OCI-LY7 (cell line): ENCODE measurements at places on chromosomes 3 and 15. TPM values are rescaled to one million over a fixed set of nuclear protein-coding genes. Genes with fewer than 3 reads are reported as not detected.

The NLGN1 gene
- not detected in 2 replicates for total RNA-seq

DNA sequence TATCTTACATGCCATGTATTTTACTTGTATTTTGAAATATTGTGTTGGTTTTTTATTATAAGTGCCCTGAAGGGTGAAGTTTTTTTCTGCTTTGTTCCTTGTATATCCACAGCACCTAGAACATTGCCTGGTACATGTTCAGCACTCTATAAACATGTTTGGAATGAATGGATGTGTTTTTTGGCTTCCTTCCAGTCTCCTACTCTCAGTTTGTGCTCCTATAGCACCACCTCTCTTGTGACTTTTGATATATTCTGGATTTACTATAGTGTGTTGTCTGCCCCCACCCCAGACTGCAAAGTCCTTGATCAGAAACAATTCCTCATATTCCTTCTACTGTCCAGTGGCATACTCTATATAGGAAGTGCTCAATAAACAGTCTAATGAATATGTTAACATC lies 60.6 kb downstream of the PLCL2 start:
- no peak for DNase-seq

GRCh38 chr15:65839354-65839901 lies 29.9 kb upstream of the RAB11A start:
- no peak for DNase-seq

The NEK4 gene
- total RNA-seq, result 27.5 and 29.6 TPM in 2 replicates

DNA sequence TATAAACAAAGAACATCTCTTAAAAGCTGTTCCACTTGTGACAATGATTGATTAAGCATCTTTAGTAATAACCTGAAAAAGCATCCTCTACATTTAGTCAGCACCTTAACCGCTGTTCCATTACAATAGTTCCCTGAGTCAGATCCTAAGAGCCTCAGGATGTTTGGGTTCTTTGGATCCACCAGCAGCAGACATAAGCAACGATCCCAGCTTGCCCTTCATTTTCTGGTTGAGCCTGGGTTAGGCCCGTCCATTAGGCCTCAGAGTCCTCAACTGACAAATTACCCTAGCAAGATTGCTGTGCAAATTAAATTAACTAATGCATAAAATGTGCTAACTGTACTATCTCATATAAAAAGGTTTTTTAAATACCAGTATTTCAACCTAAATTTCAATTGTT lies 42.3 kb upstream of the ROBO1 start:
- no peak for DNase-seq

DNA sequence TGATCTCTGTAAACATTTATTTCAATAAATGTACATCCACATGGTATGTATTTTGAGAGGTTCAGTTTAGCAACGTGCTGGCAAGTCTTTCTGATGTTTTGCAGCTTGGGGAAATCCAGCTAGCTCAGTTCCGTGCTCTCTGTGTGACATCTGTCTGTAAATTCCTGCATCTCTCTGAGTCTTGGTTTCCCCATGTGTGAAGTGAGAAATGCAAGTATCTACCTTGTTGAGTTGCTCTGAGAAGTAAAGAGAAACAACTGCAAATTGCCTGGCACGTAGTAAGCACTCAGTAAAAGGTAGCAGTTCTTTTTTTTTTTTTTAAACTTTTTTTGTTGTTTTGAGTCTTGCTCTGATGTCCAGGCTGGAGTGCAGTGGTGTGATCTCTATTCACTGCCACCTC lies 30.2 kb upstream of the MORF4L1 start:
- peak; percentile 52 for DNase-seq

DNA sequence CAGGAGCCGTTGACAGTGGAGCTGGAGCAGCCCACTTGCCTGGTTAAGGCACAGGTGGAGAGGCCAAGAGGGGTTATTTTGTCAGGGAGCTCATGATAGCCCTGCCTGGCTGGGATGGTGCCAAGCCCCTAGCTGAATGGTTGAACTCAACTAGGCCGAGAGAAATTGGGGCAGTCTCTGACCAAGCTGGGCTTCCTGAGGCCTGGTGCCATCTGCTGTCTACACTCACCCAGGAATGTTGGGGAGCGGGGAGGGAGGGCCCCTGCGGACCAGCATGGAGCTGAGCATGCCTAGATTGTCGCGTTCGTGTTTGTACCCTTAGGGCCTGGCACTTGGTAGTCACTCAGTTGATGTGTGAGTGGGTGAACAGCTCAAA lies 1.2 kb downstream of the BRPF1 start:
- no peak for DNase-seq

GRCh38 chr3:123042413-123042812 lies 14.8 kb upstream of the SEMA5B start:
- no peak for DNase-seq

The ROPN1 gene
- total RNA-seq, result not detected in 2 replicates

- DNase-seq, result no peak
Measured at GRCh38 chr3:114974387-114974786, 172.7 kb downstream of the ZBTB20 start.

The CCR8 gene
- total RNA-seq, result not detected in 2 replicates

DNA sequence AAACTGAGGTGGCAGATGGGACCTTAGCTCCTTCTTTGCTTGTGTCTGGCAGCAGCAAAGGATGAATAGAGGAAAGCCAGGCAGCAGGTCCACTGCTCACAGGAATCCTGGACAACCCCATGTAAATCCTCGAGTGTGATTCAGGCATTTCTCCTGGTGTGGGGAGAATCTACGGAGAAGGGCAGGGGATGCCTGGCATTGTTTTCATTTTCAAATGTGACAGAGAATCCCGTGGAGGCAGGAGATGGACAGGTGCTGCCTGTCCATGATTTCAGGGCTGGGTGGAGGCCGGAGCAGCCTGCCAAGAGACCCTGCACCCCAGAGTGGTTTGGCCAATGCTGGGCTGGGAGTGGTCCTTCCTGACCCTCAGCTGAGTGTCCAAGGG lies 1.7 kb downstream of the HRH1 start:
- no peak for DNase-seq

- peak; percentile 58 for DNase-seq
Measured at GRCh38 chr15:61195116-61196002, 33.7 kb downstream of the RORA start.

DNA sequence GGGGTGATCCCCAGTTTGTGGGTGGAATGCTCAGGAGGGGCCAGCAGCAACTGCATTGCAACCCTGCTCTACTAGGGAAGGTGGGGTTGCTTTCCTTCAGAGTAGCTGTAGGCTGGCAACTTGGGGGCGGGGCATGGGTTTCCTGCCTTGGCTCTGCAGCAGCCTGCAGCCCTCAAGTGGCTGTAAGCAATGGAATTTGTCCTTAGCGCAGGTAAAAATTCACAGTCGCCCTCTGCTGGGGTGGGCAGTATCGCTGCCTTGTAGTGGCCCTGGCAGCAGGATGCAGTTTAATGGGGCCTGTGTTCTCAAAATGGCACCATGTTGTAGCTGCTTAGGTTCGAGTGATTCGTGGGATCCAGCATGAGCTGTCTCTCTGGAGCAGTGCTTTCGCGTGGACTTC lies 29.8 kb downstream of the STT3B start:
- peak; percentile 23 for DNase-seq

GRCh38 chr15:86876387-86876944 lies 796.8 kb downstream of the AGBL1 start:
- no peak for DNase-seq

The ZKSCAN7 gene
- not detected in 2 replicates for total RNA-seq

DNA sequence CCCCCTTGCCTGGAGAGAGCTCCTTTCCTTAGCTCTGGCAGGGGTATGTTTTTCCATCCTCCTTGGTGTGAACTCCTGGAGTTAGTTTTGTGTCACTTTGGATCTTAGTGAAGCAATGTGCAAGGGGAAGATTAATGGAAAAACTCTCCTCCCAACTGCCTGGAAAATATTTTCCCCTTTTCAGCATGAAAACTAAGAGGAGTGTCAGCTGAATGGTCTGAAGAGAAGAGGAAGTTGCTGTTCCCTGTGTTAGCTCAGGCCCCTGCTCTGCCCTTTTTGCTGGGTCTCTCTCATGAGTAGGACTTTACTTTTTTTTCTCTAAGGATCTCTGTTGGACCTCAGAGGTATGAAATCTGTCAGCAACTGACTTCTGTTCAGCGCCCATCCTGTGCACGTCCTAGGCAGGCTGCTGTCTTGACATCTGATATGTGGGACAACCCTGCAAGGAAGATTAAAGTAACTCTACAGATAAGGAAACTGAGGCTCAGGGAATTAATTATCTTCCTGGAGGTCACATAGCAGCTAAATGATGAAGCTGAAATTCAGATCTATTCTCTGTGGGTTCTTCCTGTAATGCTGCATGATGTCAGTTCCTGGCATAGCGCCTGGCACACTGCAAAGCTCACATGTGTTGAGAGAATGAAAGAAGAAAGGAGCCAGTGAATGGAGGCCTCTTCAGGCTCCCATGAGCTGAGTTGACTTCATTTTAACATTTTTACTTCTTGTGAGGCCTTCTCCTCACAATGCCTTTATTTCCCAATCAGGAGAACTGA lies 109.7 kb upstream of the GALNT15 start:
- no peak for DNase-seq

GRCh38 chr15:78715434-78715833 lies 74.4 kb upstream of the CHRNB4 start:
- DNase-seq, result no peak
